GM20000 (cell line): ENCODE measurements at places on chromosomes 13 and 19.

GRCh38 chr19:51772977-51773376, 12.0 kb downstream of the FPR2 start:
- no peak for DNase-seq

- DNase-seq = no peak
Observed at GRCh38 chr13:98809345-98809777, 56.9 kb upstream of the SLC15A1 start.

GRCh38 chr13:32080328-32080744, 48.8 kb downstream of the FRY start:
- DNase-seq = no peak

GRCh38 chr13:93959796-93960533, 519.5 kb downstream of the DCT start:
- DNase-seq = no peak

DNA sequence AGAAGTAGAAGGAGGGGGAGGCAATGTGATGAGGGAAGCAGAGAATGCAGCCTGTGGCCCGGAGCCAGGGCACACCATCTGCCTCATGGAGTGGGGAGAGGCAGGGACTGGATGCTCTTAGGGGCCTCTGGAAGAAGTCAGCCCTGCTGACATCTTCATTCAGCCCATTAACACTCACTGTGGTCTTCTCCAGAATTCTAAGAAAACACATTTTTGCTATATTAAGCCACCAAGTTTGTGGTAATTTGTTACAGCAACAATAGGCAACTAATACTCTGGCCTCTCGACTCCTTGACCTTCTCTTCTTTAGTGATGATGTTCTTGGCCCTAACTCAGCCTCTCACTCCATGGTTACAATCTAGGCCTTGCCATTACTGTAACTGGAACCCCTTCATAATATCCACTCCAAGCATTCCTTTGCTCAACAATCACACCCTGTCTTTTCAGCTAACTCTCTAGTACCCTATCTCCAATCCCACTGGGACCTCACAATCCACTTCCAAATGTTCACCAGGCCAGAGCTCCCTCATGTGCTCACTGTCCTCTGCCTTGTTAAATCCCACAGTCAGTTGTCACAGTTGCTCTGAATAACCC, 98.5 kb downstream of the MIPEP start:
- DNase-seq = no peak
